GM04504 (cell line): ENCODE measurements at places on chromosomes 12 and 14.

- DNase-seq = no peak
Observed at GRCh38 chr12:68792952-68793351, 15.0 kb upstream of the MDM2 start.

DNA sequence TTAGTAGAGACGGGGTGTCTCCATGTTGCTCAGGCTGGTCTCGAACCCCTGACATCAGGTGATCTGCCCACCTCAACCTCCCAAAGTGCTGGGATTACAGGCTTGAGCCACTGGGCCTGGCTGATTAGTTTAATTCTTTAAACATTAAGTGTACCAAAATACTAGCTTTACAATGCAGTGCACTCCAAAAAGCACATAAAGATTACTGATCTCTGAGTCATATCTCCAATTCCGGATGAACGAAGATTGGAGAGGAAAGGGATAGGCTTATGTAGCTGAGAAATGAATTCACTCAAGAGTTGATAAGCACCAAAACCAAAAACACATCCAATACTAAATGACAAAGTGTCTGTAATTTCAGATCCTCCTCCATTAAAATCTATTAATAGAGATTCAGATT, 15.1 kb downstream of the NAV3 start:
- no peak for DNase-seq

GRCh38 chr12:57087691-57088353, 1.1 kb upstream of the NAB2 start:
- DNase-seq = peak; percentile 85

- DNase-seq = no peak
Observed at GRCh38 chr14:95695913-95696312, 9.7 kb downstream of the TCL1B start.

- DNase-seq = no peak
Observed at GRCh38 chr12:93447555-93448290, 6.0 kb upstream of the UBE2N start.

DNA sequence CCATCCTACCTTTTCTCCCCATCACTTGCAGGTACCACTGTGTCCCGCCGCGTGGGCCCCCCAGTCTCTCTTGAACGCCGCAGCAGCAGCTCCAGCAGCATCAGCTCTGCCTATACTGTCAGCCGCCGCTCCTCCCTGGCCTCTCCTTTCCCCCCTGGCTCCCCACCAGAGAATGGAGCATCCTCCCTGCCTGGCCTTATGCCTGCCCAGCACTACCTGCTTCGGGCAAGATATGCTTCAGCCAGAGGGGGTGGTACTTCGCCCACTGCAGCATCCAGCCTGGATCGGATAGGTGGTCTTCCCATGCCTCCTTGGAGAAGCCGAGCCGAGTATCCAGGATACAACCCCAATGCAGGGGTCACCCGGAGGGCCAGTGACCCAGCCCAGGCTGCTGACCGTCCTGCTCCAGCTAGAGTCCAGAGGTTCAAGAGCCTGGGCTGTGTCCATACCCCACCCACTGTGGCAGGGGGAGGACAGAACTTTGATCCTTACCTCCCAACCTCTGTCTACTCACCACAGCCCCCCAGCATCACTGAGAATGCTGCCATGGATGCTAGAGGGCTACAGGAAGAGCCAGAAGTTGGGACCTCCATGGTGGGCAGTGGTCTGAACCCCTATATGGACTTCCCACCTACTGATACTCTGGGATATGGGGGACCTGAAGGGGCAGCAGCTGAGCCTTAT, 9.2 kb downstream of the ARHGAP9 start:
- no peak for DNase-seq

GRCh38 chr12:58880639-58881038, 39.7 kb downstream of the LRIG3 start:
- no peak for DNase-seq

GRCh38 chr12:119338593-119339363, 4.2 kb downstream of the CCDC60 start:
- no peak for DNase-seq

- no peak for DNase-seq
Observed at GRCh38 chr14:41606532-41607303, at the start of gene LRFN5. Gene LRFN5 (plus strand): TSS chr14:41606876.

GRCh38 chr12:75478116-75478794, 2.3 kb upstream of the GLIPR1 start:
- no peak for DNase-seq

DNA sequence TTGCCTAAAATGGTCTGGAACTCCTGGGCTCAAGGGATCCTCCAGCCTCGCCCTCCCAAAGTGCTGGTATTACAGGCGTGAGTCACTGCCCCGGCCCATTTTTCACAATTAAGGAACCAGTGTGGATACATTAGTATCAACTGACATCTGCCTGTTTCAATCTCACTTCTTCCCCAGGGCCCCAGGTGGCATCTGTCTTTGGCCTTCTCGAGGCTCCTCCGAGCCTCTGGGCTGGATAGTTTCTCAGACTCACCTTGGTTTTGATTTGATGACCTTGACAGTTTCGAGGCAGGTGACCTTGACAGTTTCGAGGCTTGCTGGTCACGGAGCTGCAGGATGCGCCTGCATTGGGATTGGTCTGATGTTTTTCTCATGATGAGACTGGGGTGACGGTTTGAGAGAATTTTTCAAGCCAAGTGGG, 41.0 kb upstream of the NCOR2 start:
- no peak for DNase-seq

DNA sequence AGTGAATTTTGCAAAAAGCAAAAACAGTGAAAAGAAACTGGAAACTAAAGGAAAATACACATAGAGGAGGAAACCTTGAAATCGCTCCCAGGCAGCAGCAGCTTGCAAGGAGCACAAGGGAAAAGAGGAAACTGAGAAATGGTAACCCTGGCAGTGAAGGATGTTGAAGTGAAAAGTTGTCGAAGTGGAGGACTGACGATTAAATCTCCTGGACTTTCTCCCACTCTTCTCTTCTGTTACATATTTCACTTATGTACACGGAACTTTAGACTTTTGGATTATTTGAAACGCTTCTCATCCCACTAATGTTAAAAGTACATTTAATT, 388.8 kb upstream of the USP15 start:
- no peak for DNase-seq

DNA sequence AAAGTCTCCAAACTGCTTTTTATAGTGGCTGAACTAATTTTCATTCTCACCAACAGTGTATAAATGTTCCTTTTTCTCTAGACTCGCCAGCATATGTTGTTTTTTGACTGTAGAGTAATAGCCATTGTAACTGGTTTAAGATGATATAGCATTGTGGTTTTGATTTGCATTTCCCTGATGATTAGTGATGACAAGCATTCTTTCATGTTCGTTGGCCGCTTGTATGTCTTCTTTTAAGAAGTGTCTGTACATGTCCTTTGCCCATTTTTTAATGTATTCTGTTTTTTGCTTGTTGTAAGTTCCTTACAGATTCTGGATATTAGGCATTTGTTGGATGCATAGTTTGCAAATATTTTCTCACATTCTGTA, 404.9 kb downstream of the FLRT2 start:
- DNase-seq = no peak

- DNase-seq = no peak
Observed at GRCh38 chr12:105862163-105862821, 276.5 kb downstream of the NUAK1 start.

DNA sequence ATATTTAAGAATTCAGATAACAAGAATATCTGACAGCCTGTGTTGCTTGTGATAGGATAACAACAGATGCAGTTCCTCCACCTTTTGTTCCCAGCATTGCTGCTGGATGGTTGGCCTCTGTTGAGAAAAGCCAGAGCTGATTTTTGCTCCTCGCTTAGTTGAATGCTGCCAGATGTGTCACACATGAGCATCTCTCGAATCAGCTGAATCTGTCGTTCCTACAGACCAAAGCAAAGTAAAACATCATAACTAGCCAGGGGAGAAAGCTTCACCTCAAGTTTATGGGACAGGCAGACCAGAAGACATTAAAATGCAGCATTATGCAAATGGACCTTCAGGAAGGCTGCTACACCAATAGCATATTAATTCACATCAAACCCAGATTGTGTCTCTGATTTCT, 20.1 kb downstream of the RACGAP1 start:
- DNase-seq = no peak

DNA sequence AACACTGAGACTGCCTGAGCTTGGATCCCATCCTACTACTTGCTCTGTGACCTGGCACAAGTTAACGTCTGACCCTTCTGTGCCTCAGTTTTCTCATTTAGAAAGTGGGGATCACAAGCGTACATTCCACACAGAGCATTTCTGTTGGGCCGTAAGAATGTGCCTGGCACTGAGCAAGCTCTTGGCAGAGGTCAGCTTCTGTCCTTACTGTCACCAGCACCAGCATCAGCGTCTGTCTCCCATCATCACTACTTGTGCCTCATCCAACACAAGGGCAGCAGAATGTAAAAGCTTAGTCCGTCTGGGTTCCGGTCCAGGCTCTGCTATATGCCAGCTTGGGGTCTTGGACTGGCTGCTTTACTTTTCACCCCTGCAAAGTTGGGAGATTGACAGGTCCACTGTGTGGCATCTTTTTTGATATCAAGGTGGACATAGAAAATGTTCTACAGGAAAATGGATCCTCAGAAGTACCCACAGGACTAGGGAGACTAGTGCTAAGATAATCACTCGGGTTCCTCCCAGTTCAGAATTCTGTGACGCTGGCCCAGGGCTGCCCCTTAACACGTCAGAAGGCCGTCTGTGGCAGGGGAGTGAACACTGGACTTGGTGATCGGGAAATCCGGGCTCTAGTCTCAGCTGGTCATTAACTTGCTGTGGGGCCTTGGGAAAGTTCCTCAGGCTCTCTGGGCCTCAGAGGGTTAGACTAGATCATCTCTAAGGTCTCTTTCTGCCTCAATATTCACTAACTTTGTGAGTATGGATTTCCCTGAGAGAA, 65.9 kb downstream of the CACNA1C start:
- no peak for DNase-seq

DNA sequence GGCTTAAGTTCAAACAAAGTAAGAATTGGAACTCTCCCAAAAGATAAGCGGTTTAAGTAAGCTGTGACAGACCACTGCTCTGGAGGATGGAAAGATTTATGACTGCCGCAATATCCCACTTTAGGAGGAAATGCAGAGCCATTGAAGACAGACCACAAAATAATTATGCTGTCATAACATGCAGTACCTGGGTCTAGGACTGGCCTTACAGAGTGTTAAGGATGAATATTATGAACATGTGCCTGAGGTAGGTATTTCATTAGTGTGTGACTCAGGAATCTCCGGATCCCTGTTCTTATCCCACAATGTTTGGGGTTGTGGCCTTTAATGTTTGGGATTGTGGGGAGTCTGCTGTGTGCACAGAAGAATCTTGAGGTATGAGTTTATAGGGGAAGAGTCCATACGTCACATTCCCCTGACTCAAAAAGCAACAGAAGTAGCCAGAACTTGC, 114.9 kb downstream of the SAMD4A start:
- DNase-seq = no peak

DNA sequence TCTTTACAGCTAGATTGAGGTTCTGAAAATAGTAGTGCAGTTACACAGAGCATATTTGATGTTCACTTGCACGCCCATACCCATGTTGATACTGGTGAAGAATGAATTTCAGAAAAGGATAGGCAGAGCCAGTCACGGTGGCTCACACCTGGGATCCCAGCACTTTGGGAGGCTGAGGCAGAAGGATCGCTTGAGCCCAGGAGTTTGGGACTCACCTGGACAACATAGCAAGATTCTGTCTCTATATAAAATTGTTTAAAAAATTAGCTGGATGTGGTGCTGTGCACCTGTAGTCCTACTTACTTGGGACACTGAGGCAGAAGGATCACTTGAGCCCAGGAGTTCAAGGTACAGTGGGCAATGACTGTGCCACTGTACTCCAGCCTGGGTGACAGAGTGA, 56.6 kb downstream of the MDM2 start:
- DNase-seq = no peak

DNA sequence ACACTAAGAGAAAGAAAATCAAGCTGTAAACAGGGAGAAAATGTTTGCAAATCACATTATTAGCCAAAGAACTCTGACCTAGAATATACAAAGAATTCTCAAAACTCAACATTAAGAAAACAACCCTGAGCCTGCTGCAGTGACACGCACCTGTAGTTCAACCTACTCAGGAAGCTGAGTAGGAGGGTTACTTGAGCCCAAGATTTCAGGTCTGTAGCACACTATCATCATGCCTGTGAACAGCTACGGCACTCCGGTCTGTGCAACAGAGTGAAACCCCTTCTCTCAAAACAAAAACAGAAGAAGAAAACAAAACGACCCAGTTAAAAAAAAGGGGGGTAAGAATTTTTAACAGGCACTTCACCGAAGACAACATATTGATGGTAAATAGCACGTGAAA, 20.8 kb downstream of the SAV1 start:
- DNase-seq = no peak

DNA sequence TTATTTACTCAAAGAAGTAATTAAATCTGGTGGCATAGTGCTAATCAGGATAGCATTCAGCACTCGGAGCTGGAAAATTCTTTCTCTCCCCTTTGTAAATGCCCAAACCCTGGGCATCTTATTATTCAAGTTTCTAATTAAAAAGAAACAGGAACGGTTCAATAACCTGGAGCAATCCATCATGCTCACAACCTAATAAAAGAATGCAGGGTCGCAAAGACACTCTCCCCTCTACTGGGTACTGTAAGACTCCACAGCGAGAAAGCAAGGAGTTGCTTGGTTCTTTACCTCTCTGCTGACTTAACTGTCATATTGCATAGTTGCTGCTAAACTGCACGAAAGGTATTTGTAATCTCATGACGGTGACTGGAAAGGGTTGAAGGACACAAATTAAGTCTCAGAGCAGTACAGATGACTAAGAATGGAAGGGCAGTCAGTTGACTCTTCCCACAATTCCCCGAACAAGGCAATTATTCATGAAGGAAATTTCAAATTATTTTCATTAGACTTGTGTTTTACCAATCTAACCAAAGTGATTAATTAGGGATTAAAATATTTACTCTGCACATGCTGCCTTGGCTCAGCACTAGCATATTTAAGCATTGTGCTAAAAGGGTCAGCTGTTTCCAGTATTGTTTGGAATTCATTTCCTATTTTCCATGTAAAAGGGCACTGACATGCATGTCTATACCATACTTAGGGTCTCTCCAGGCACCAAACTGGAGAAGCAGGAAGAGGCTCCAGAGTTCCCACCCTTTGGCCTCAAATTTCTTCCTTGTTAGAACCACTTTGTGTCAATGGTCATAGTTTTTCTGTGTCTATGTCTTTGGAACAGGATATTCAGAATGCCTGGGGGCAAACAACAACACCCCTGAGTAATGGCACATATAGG, 182.2 kb downstream of the EXOC5 start:
- DNase-seq = no peak

- no peak for DNase-seq
Observed at GRCh38 chr14:47044841-47045240, 393.3 kb upstream of the RPL10L start.

- no peak for DNase-seq
Observed at GRCh38 chr12:114476159-114476558, 70.2 kb upstream of the TBX5 start.

GRCh38 chr12:42204362-42204761, 33.7 kb downstream of the YAF2 start:
- DNase-seq = no peak

DNA sequence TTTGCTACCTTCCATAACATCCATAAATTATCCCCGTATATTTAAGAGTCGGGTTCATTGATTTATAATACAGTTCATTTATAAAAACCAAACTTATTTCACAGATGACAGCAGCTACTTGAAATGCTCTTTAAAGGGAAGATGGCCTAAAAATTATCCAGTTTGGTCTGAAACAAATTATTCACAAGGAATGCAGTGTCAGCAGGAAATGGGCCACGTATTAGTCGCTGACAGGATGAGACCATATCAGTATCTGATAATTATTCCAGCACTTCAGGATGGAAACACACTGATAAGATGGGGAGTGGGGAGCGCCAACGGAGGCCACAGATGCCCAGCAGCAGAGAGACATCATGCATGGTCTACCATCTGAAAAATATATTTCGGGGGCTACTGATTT, 60.5 kb upstream of the TMEM132D start:
- DNase-seq = no peak
